ENCODE measurements at places on chromosomes 7 and 10. TPM values are rescaled to one million over a fixed set of nuclear protein-coding genes. Genes with fewer than 3 reads are reported as not detected.

- DNase-seq = no peak
Observed at GRCh38 chr7:3289996-3290395, 11.1 kb upstream of the SDK1 start.

- no peak for DNase-seq
Observed at GRCh38 chr7:131897016-131897789, 340.8 kb upstream of the PODXL start.

DNA sequence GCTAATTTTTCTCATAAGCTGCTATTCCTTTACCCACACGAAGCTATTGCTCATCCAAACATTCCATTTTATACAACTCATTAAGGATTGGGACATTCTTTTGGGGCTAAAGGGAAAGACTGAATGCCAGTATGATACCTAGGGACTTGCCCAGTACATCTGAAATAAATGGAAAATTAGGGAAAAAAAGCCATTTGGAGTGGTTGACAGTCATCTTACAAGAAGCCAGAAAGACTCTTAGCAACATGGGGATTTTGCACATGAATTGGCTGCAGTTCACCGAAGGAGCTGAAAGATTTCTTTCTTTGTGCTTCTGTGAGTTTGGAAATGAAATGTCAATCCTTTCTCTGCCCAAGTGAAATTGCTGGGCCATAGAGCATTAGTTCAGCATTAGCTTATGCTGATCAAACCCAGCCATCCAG, 43.3 kb upstream of the MTURN start:
- DNase-seq = no peak

The CFAP46 gene
- 1.9 TPM for total RNA-seq

DNA sequence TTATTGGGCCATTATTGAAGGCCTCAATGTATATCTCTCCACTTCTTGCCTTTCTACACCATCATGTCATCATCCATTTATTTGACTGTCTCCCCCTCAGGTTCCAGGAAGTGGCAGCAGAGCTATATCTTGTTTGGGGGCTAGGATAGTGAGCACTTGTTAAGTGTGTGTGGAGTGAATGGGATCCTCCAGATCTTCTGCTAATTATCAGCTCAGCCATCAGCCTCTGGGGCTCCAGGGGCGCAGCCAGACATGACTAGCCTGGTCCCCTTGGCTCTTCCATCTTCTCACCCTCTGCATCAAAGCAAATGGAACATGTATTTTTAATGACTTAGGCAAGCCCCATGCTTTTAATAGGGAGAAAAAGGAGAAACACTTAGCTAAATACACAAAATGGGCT, 176.5 kb downstream of the ARHGAP12 start:
- no peak for DNase-seq

The MMD2 gene
- total RNA-seq = not detected

GRCh38 chr7:101720324-101720723, 91.2 kb upstream of the MYL10 start:
- DNase-seq = no peak

DNA sequence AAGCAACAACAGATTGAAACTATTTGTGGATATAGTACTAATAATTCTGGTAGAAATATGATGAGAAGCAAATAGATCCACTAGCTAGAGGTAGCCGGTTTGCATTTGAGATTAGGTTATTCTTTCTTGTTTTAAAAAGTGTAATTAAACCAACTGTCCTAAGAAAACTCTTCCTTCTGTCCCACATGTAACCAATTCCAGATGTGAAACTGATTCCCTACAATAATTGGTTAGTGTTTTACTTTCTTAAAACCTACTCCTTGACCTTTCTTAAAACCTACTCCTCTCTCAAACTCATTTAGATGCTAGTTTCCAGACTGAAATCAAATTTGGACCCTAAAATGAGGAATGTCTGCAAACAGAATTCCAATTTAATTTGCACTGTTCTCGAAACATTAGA, 521.5 kb downstream of the SUGCT start:
- DNase-seq = no peak

The KCNK18 gene
- total RNA-seq = not detected

DNA sequence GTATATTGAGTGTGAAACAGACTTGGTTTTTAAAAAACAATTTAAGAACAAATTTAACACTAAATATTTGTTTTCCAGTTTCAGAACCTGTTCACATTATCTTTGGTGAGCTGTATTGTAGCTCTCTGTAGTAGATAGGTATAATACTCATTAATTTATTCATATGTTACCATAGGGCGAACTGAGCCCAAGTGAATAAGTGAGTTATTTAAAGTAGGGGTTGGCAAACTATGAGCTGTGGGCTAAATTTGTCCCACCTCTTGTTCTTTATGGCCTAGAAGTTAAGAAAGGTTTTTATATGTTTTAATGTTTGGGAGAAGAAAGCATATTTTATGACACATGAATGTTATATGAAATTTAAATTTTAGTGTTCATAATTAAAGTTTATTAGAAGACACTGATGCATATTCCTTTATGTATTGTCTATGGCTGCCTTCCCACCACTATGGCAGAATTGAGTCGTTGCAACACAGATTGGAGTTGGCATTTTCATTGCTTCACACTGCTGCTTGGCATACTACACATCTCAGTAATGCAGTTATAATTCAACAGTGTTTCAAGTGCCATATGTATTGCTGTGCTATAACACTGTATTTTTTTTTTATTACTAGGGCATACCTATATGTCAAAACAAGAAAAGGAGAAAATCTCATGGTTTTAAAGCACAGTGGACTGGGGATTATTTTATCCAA, 146.5 kb downstream of the ADK start:
- no peak for DNase-seq

GRCh38 chr10:93417266-93417665, 64.9 kb downstream of the MYOF start:
- DNase-seq = no peak

The GHRHR gene
- total RNA-seq = not detected
